Esophagus squamous epithelium (tissue), 5 donors: ENCODE measurements at places on chromosomes 2 and 18. TPM values are rescaled to one million over a fixed set of nuclear protein-coding genes. Genes with fewer than 3 reads are reported as not detected.

MAP3K19 gene
- not detected for total RNA-seq

UPP2 gene
- not detected for total RNA-seq

GRCh38 chr18:2417861-2418610, 153.3 kb downstream of the METTL4 start:
- no peak for DNase-seq
- H3K27ac ChIP-seq = no peak overlapping the region
- no peaks in the 10 kb centered on the region for H3K36me3 ChIP-seq
- no peaks in the 10 kb centered on the region for H3K4me1 ChIP-seq

- H3K4me3 ChIP-seq = peak overlapping the region; percentile 68
- peak overlapping the region; percentile 88 for H3K27ac ChIP-seq
These were observed 343 bp upstream of the CD302 start for GRCh38 chr2:159798376-159798725.

DNA sequence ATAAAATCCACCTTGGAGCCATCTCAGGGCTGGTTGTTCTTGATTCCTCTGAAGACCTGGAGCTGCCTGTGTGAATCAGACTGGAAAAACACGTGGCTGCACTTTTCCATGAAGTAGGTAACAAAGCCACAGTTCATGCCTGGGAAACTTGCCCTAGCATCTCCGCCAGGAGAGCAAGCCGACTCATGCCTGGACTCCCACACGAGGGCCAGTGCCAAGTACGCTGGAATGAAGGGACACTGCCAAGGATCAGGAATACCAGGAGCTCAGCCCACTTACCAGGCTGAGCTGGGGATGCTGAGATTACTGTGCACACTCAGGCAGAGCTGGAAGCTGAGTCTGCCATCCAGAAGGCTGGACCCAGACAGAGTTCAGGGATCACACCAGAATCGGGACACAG, 10.9 kb upstream of the FHL2 start:
- H3K27me3 ChIP-seq = no peaks in the 10 kb centered on the region
- no peaks in the 10 kb centered on the region for H3K36me3 ChIP-seq
- H3K4me3 ChIP-seq = no peak overlapping the region
- peaks cover 54% of the 10 kb centered on the region for H3K4me1 ChIP-seq
- no peak for DNase-seq

GRCh38 chr2:189379287-189379630, 62.0 kb upstream of the WDR75 start:
- H3K4me1 ChIP-seq = no peaks in the 10 kb centered on the region
- no peak for DNase-seq
- H3K4me3 ChIP-seq = no peak overlapping the region
- no peaks in the 10 kb centered on the region for H3K27me3 ChIP-seq
- no peaks in the 10 kb centered on the region for H3K36me3 ChIP-seq

- DNase-seq = no peak
- H3K4me3 ChIP-seq = no peak overlapping the region
- H3K4me1 ChIP-seq = peaks cover 10% of the 10 kb centered on the region
- no peak overlapping the region for H3K27ac ChIP-seq
- no peaks in the 10 kb centered on the region for H3K27me3 ChIP-seq
- no peaks in the 10 kb centered on the region for H3K36me3 ChIP-seq
These were observed 82.6 kb upstream of the RGPD5 start for GRCh38 chr2:109711230-109712122.

DNA sequence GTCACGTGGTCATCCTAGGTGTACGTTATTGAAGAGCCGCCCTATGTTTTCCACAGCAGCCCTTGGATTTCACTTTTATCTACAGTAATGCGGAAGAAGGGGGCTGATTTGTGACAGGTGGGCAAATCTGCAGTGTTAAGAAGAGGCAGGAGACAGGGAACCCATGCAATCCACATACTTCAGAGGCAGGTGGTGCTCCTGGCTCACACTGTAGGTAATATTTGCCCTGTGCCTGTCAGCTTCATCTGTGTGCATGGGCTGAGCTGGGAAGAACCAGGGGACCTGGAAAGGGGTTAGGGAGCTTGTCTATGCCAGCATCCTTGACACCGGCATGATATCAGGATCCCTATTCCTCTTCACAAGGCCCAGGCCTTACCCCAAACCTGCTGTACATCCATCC, 183.9 kb downstream of the SH3RF3 start:
- H3K27ac ChIP-seq = no peak overlapping the region
- H3K4me3 ChIP-seq = no peak overlapping the region
- no peaks in the 10 kb centered on the region for H3K36me3 ChIP-seq
- H3K27me3 ChIP-seq = no peaks in the 10 kb centered on the region
- DNase-seq = no peak
- H3K4me1 ChIP-seq = no peaks in the 10 kb centered on the region
